Camera-type eye (tissue), 1 donor: ENCODE measurements at places on chromosomes 1 and 21. TPM values are rescaled to one million over a fixed set of nuclear protein-coding genes. Genes with fewer than 3 reads are reported as not detected.

The SESN2 gene
- 5.9 TPM for total RNA-seq

The RHEX gene
- 1.6 TPM for total RNA-seq

The SORT1 gene
- total RNA-seq: 46.4 TPM

The CELA2B gene
- total RNA-seq: not detected

The ELF3 gene
- total RNA-seq: 59.8 TPM

The SV2A gene
- 38.3 TPM for total RNA-seq

The CHIA gene
- total RNA-seq: not detected

The EXTL1 gene
- total RNA-seq: 1.6 TPM

The FCRL2 gene
- total RNA-seq: 0.27 TPM

The PGBD5 gene
- total RNA-seq: 11.3 TPM

The OR6F1 gene
- not detected for total RNA-seq

The ZFP69B gene
- total RNA-seq: 10.4 TPM

The EXOSC10 gene
- 81.6 TPM for total RNA-seq

The GSTM5 gene
- total RNA-seq: 16.9 TPM

The ARID1A gene
- 84.6 TPM for total RNA-seq

The ANGPTL3 gene
- 0.33 TPM for total RNA-seq

The TMOD4 gene
- not detected for total RNA-seq

The TLCD4 gene
- 13.1 TPM for total RNA-seq

The ZBTB48 gene
- 36.6 TPM for total RNA-seq

The CELA3B gene
- total RNA-seq: not detected

The OR2G6 gene
- not detected for total RNA-seq

The TCHH gene
- 0.66 TPM for total RNA-seq

The DNAH14 gene
- 85.6 TPM for total RNA-seq

The HTR6 gene
- total RNA-seq: not detected

The SLFNL1 gene
- 0.82 TPM for total RNA-seq

The EPHB2 gene
- 118 TPM for total RNA-seq

The CFH gene
- total RNA-seq: 98.1 TPM

The IFI44 gene
- 23.2 TPM for total RNA-seq

The ORC1 gene
- total RNA-seq: 3.1 TPM

The RIPPLY3 gene
- total RNA-seq: 0.60 TPM

The ARHGEF2 gene
- total RNA-seq: 97.5 TPM

The PPM1J gene
- 1.8 TPM for total RNA-seq

The HUNK gene
- 10.7 TPM for total RNA-seq
